Caudate nucleus (tissue), 63 donors: ENCODE measurements at places on chromosomes 2 and 18.

GRCh38 chr2:159362816-159363251 is 76.3 kb upstream of the WDSUB1 start:
- DNase-seq, result no peak

GRCh38 chr2:42900289-42900891 is 108.0 kb upstream of the HAAO start:
- DNase-seq, result no peak

GRCh38 chr2:184554736-184555135 is 43.6 kb upstream of the ZNF804A start:
- DNase-seq, result no peak

DNA sequence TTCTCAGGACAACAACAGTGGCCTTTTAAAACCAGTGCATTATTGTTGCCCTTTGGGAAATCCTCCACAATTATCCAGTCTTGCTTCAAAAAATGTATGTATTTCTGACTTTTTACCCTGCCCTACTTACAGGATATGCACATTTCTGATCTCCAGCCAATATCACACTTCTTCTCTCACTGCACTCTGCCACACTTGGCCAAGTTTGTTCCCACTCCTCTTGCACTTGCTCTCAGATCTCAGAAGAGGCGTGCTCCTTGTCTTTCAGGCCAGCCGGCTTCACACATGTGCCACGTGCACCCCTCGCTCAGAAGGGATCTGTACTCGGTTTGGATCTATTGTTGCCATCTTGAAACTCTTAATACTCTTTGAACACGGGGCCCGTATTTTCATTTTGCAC is 15.4 kb downstream of the CLUL1 start:
- no peak for DNase-seq

- DNase-seq, result no peak
Observed at GRCh38 chr2:240203031-240203787, 62.8 kb upstream of the OTOS start.

- no peak for DNase-seq
Observed at GRCh38 chr2:111062417-111062816, 58.3 kb upstream of the BCL2L11 start.

DNA sequence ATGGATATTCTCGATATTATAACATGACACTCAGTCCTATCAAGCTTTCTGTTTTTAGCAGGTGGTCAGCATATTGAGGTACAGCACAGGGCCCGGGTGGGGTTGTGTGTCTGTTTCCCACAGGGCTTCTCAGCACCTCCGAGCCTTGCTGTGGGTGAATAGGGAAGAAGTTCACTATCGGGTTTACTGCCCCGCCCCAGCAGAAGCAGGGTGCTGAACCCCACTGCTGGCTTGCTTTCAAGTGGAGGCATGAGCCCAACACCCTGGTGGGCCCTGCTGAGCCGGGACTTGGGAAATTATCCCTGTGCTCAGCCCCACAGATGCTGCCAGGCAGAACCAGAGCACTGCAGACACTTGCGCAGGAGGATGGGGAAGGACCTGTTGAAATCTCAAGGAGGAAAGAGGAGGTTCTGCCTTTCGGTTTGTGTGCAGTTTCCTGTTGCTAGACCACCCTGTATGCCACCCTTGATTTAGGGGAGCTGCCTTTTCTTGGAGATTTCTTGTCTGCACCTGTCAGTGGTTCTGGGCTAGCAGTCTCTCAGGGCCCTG is 270.3 kb upstream of the SALL3 start:
- DNase-seq, result no peak

- DNase-seq, result no peak
Observed at GRCh38 chr2:211085056-211085680, 528.8 kb downstream of the CPS1 start.

- DNase-seq, result no peak
Observed at GRCh38 chr2:200812122-200813022, 662 bp downstream of the BZW1 start.

DNA sequence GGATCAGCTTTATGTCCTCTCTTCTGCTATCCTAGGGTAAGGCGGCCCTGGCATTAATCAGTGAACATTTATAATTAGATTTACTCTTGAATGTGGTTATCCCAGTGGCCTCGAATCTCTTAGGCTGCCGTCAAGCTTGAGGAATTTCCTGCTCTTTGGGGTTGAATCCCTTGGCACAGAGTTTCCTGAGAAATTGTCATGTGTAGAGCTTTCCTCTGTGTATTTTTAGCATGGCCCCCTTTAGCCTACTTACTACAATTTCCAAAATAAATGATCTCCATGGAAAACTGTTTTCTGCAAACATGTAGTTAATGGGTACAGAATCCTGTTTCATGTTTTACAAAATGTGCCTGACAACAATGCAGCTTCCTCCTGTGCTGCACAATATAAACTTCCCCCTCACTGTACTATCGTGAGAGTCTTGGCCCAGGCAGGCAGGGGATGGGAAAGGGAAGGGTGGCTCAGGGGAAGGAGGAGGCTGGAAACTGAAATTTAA is 18.1 kb downstream of the NCAPH start:
- DNase-seq, result no peak

GRCh38 chr2:184419744-184420143 is 178.6 kb upstream of the ZNF804A start:
- DNase-seq, result no peak

DNA sequence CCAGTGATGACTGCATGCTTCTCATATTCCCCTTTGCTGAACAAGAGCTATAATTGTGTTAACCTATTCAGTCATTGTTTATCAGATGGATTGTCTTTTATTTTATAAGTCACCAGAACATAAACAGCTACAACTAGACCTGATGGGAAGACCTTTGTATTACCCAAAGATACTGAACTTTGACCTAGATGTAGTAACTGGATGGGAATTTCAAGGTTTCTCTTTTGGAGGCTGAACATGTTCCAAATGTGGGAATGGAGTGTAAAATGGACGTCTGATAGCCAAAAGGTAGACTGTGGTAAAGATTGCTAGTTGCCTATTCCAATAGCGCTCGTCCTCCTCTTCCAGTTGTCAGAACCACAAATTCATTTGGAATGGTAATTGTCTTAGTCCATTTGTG is 56.4 kb upstream of the ST3GAL5 start:
- no peak for DNase-seq

DNA sequence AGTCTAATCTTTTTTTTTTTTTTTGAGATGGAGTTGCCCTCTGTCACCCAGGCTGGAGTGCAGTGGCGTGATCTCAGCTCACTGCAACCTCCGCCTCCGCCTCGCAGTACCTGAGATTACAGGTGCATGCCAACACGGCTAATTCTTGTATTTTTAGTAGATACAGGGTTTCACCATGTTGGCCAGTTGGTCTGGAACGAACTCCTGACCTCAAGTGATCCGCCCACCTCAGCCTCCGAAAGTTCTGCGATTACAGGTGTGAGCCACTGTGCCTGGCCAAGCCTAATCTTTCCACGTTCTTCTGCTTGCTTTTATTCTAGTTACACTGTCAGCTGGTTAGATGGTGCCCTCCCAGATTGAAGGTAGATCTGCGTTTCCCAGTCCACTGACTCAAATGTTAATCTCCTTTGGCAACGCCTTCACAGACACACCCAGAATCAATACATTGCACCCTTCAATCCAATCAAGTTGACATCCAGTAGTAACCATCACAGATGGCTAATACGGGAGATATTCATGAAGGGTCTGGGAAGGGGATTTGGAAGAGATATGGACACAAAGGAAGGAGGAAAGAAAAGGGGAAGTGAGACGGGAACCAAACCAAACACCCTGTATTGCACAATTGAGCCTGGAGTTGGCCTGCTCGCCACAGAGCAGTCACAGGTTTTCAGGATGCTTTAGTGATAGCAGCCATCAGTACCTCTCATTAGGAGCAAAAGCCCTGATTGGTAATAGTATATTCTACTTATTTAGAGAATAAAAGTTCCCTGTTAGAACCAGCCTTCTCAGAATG is 229.8 kb downstream of the PIK3C3 start:
- DNase-seq, result no peak

DNA sequence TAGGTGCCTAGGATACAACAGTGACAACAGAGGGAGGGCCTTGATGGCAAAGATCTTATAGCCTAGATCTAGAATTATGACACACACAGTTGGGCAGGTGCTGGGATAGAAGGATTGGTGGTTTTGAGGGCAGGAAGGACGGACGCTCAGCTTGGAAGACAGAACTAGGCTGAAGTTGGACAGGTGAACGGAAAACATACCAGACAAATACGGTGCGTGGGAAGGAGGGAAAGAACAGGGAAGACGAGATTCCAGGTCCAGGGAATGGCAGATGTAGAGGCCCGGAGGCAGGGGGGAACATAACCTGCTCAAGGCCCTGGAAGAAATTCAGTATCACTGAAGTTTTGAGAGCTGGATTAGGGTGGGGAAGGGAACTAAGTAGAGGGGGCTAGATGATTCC is 40.8 kb downstream of the CRACDL start:
- no peak for DNase-seq

DNA sequence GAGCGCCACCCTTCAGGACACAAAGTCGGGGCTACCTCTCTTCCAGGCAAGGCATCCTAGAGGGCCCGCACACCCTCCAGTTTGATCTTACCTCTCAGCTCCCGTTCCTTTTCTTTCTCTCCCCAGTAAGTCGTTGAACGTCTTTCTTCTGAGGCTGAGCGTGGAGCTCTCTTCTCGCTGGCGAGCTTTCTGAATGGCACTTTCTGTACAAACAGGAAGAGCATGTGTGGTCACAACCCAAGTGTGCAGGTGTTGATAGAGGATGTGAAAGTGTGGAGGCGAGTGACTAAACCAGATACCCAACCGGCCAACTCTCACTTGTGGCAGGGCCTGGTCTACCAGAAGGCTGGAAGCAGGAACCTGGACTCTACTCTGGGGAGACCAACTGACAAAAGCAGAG is at the start of gene AFF3:
Gene AFF3 (minus strand): TSS at position 198 of the 400 bp plus-strand sequence. CDS start 38,136 bp downstream, outside the sequence.
- DNase-seq, result no peak

DNA sequence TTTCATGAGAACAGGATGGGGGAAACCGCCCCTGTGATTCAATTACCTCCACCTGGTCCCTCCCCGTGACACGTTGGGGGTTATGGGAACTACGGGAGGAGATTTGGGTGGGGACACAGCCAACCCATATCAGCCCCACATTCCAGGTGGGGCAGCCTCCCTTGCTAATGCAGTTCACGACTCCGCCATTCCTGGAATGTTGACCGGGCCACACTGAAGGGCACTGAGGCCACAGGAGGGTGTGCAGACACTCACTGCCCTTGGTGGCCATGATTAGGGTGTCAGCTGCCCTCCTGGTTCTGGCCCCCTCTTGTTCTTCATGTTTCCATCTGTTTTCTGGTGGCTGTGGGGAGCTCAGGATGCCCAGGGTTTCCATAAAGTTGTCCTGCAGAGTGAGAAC is 176.3 kb downstream of the TWIST2 start:
- no peak for DNase-seq

DNA sequence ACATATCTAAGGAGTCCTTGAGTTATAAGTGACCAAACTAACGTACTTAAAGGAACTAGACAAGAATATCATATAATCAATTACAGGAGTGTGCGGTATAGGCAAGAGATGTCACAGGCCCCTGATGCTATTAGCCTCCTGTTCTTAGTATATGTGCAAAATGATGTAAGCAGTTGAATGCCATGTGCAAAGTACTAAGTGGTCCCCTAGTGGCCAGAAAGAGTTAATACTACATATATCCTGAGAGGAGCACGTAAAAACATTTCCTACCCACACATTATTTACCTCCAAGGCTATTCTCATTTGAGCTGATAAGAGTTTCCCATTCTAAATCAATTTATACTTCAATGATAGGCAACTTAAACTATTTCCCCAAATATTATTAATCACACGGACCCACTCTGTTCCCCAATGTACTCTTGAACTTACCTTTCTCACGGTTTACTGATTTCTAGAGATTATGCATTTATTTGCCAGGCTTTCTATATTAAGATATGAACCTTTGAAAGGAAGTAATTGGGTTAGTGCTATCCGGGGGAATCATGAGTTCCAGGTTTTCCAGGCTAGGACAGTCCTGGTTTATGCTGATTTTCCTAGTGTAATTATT is 158.0 kb upstream of the KLHL14 start:
- DNase-seq, result no peak

DNA sequence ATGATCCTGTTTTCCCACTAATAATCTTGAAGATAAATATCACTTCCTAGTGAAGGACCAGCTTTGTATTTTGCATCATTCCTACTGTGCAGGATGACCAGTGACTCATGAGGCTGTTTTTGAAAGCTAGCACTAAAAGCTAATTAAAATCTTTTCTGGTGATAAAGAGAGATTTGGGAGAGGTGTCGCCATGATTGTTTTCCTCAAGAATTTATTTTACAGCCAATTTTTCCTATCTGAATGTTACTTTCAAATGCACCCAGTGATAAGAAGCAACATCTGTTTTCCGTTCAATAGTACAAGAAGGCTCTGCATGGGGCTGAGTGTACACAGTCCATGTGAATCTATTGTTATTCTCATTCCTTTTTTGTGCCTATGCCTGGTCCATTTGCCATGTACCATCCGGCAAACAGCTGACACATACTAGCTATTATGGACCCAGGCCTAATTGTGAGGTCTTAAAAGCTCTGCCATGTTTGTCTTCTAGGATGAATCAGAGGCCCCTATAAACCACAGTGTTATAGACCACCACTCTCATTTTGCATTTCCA is 28.4 kb downstream of the MEIS1 start:
- DNase-seq, result no peak

- no peak for DNase-seq
Observed at GRCh38 chr2:69612200-69612599, 31.3 kb downstream of the AAK1 start.

DNA sequence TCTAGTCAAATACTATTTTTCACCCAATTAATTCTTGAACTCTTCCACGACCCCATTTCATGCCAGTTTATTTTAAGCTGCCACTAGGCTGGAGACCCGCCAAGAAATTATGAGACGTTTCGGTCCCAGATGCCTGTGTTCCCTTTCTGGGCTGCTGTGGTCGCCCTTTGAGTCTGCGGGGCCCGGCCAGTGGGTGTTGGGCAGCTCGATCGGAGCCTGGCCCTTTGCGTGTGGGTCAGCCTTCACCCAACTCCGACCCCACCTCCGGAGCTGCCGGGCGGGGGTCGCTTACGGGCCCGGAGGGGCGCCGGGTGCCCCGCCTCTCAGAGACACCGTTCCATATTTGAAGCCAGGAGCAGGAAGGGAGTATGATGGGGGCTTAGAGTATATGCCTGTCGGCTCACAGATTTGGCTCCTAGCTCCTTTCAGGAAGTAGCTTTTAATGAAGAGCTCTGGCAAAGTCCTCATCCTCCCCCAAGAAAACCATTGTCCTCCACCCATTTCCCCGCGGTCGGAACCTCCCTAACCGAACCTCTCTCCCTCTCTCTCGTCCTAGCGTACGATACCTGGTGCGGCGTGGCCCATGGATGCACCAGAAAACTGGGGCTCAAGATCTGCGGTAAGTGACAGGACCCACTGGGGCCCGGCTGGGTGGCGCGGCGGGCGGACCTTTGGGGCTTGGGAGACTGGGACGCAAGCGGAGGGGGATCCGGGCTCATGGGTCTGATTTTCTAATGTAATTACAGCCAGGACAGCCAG is 5.0 kb downstream of the GAD1 start:
- no peak for DNase-seq

GRCh38 chr2:237159006-237159911 is 73.6 kb downstream of the COPS8 start:
- no peak for DNase-seq
